ENCODE measurements at places on chromosomes 1 and 21.
A peak's percentile ranks its signal among the peaks of the same experiment; 100 is the strongest.

GRCh38 chr1:116878804-116879477 lies 30.8 kb upstream of the PTGFRN start:
- DNase-seq: peak; percentile 46

DNA sequence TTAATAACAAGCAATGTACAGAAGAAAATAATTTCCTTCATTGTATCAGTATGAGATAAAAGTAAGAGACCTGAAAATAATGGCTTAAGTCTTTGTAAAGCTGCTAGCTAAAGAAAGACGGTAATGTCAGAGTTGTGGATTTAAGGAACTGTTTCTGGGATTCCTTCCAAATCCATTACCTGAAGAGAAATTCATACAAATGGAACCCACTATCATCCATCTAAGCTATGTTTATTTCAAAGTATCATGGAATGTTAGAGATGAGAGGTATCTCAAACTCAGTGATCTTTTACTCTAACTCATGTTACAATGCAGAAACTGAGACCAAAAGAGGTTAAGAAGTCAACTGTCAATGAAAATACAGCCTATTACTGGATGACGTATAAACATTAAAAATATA lies 197.7 kb downstream of the DENND1B start:
- DNase-seq: no peak

DNA sequence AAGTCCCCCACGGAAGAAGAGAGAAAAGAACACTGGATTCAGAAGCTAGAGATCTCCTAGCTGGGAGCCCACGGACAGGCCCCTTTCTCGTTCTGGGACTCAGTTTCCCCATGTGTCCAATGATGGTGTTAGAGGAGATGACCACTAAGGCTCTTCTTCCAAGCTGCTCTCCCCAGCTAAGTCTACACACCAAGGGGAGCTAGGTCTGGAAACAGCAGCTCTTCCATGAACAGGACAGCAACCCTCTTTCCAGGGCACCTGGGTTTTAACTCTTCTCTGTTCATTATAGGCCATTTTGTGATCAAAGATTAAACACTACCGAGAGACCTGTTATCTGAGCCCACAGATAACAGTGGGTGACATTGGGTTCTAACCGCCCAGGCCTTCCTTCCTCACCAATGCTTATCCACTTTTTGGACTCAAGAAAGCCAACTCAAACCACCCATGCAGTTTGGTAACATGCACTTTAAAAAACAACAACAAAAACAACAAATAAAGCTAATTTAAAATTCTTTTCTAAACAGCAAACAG lies 85.9 kb downstream of the MRPL37 start:
- no peak for DNase-seq

GRCh38 chr1:1183221-1183747 lies 9.6 kb downstream of the TTLL10 start:
- DNase-seq: no peak

GRCh38 chr1:36156329-36157114 lies 562 bp downstream of the MAP7D1 start:
- no peak for DNase-seq

GRCh38 chr1:106952776-106953175 lies 103.7 kb upstream of the PRMT6 start:
- no peak for DNase-seq

- DNase-seq: no peak
These were observed 33.9 kb downstream of the TMEM51 start for GRCh38 chr1:15187175-15188129.

- DNase-seq: no peak
These were observed 111.4 kb downstream of the TOMM20 start for GRCh38 chr1:235017191-235017590.

- DNase-seq: no peak
These were observed 12.5 kb downstream of the HAO2 start for GRCh38 chr1:119380983-119381662.

DNA sequence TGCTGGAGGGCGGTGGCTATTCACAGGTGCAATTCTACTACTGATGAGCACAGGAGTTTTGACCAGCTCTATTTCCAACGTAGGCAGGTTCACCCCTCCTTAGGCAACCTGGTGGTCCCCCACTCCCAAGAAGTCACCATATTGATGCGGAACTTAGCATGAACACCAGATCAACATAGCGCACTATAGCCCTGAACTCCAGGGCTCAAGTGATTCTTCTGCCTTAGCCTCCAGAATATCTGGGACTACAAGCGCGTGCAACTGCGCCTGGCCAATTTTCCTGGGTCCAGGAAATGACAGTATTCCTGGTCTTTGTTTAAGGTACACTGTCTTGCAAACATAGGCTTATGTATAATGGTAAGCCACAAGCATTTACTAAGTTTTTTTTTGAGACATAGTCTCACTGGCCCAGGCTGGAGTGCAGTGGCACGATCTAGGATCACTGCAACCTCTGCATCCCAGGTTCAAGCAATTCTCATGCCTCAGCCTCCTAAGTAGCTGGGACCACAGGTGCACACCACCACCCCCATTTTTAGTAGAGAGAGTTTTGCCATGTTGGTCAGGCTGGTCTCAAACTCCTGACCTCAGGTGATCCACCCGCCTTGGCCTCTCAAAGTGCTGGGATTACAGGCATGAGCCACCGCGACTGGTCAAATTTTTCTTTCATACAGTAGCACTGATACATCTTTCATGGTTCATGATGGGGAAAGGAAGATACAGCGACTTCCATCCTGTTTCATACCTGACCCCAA lies 12.6 kb downstream of the MCL1 start:
- no peak for DNase-seq

DNA sequence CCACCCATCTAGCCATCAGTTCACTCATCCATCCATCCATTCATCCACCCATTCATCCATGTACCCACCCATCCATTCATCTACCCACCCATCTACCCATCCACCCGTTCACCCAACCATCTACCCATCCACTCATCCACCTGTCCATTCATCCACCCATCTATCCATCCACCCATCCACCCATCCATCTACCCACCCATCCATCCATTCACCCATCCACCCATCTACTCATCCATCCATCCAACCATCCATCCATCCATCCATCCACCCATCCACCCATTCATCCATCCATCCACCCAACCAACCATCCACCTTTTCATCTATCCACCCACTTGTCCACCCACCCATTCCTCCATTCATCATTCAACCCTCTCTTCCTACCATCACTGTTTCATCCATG lies 80.3 kb downstream of the KIF14 start:
- DNase-seq: no peak

GRCh38 chr1:214476229-214476985 lies 75.0 kb downstream of the PTPN14 start:
- no peak for DNase-seq

DNA sequence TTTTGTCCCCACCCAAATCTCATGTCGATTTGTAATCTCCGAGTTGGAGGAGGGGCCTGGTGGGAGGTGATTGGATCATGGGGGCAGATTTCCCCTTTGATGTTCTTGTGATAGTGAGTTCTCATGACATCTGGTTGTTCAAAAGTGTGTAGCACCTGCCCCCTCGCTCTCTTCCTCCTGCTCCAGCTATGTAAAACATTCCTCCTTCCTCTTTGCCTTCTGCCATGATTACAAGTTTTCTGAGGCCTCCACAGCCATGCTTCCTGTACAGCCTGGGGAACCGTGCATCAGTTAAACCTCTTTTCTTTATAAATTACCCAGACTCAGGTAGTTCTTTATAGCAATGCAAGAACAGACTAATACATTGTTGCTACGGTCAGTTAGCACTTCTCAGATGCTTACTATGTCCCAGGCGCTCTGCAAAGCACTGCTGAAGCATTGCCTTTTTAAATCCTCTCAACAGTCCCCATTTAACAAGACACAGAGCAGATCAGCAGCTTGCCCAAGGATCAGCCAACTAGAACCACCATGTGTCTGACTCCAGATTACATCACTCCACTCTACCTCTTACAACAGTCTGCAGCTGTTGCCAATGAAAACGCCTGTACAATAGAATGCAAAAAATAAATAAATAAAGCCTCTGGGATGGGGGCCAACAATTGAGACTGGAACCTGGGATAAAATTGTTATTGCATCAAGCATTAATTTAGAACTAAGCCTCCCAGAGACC lies 52.4 kb upstream of the USP1 start:
- DNase-seq: no peak

DNA sequence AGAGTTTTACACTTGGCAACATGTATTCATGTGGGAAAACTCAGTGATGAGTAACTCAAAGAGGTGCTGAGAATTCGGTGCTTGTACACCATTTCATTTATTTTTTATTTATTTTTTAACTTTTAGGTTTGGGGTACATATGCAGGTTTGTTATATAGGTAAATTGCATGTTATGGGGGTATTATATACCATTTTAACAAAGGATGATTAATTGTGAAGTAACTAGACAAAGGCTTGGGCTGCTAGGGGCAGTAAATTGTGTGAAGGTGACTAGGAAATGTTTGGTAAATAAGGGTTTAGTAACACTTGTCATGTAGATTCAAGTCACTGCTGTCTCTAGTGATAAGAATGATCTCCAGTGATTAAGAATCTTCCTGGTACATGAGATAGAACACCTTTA lies 139.0 kb downstream of the MAST2 start:
- DNase-seq: no peak

DNA sequence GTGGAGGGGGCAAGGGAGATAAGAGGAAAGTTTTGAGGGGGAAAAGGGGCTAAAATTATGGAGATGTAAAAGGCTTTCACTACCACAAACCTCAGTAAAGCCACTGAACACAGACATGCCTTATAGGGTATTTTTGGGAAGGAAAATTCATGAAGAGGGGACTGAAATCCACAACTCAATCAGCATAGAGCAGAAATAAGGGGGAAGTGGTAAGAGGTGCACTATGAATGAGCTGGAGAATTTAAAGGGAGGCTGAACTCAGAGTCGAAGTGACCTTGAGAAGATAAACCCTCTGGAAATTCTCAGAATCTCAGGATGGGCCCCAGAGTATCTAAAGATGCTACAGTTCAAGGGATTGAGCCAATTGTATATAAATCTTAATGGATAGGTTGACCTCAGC lies 15.3 kb downstream of the RHEX start:
- DNase-seq: no peak

DNA sequence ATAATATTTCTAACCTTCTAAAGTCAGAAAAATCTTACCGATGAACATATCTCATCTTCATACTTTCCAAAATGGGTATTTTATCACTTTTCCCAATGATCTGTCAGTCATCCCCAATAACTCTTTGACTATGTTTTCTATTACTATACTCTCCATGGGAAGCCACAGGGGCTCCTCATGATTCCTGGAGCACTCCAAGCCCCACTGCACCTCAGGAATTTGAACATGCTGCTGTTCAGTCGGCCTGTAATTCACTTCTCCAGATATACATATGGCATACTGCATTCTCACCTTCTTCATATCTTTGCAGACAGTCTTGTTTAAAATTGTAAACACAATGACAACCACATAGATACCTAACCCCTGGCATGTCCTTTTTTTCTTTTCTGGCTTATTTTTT lies 333.0 kb downstream of the BRINP3 start:
- no peak for DNase-seq

DNA sequence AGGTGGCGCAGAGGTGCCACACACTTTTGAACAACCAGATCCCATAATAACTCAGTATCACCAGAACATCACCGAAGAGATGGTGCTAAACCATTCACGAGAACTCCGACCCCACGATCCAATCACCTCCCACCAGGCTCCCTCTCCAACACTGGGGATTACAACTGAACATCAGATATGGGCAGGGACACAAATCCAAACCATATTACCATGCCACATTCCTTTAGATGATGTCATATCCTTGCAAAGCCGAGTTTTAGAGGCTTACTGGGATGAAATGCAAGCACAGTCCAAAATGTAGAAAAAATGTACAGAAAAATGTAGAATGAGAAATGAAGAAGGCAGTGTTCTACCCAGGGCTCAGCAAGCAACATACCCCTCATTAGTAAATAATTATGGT lies 64.7 kb downstream of the SGIP1 start:
- no peak for DNase-seq

DNA sequence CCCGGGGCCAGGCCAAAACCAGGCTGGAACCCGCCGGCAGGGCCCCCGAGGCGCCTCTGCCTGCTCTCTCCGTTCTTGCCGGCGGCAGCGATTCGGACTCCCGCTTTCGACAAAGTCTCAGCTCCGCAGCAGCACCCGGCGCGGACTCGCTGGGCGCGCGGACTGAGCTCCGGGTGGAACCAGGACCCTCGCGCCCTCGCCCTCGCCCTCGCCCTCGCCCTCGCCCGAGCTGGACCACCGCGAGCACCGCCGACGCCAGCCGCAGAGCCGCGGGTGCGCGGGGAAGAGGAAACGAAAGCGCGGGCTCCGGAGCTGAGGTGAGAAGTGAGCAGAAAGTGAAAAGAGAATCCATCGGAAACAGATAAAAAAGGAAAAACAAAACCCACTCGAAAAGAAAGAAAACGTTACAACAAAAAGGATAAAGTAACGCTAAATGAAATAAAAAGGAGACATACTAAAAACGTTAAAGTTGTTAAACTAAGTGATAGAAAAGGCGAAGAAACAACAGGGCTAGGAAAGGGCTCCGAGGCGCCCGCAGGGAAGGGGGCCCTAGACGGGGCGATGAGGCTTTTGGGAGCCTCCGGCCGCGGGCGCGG lies 64.9 kb downstream of the MEF2D start:
- no peak for DNase-seq

DNA sequence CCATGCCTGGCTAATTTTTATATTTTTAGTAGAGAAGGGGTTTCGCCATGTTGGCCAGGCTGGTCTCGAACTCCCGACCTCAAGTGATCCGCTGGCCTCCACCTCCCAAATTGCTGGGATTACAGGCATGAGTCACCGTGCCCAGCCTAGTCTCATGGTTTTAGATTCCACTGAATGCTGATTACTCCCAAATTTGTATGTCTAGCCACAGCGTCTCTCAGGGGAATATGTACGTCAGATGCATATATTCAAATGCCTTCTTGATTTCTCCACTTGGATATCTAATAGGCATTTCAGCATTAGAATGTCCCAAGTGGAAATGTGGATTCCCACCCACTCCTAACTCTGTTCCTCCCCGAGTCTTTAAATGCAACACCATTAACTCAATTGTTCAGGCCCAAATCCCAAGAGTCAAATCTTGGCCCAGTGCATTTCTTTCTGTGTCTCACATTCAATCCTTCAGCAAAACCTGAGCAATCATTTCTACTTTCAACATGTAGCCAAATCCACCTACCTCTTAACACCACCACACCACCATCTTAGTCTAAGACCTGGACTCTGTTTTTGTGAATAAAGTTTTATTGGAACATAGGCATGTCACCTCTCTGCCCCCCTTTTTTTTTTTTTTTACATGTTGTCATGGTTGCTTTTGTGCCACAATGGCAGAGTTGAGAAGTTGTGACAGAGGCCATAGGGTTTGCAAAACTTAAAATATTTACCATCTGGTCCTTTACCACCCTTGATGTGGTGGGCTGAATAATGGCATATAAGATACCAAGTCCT lies 9.8 kb upstream of the CAMTA1 start:
- no peak for DNase-seq
